Stimulated activated CD4-positive, alpha-beta T cell treated with anti-CD3 and anti-CD28 coated beads, Interleukin-2, amount 100 ng/mL, for 4 hours (primary cell): ENCODE measurements at places on chromosomes 12 and 14.

DNA sequence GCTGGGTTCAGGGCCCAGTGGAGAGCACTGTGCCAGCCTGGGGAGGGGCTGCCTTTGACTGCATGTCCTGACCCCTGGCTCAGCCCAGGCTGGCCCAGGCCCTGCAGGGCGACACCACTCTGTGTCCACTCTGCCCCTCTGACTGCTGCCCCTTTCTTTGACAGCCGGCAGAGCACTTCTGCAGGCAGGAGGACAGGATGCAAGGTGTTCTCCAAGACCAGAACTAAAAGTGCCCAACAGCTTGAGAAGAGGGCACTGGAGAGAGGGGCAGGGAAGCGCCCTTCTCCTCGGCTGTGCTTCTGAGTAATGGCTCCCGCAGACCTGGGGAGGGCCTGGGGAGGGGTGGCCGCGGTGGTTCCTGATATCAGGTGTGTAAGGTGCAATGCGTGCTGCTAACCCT lies 72.7 kb downstream of the WDR20 start:
- DNase-seq, result no peak

- DNase-seq, result no peak
Measured at GRCh38 chr14:89435892-89436656, 19.0 kb upstream of the FOXN3 start.

GRCh38 chr14:65228436-65228835 lies 126.1 kb upstream of the MAX start:
- no peak for DNase-seq

- DNase-seq, result no peak
Measured at GRCh38 chr12:76878099-76878898, 520 bp downstream of the CSRP2 start.

GRCh38 chr12:54759751-54760150 lies 94.6 kb upstream of the MUCL1 start:
- no peak for DNase-seq

GRCh38 chr12:40049268-40049667 lies 56.6 kb downstream of the SLC2A13 start:
- no peak for DNase-seq

DNA sequence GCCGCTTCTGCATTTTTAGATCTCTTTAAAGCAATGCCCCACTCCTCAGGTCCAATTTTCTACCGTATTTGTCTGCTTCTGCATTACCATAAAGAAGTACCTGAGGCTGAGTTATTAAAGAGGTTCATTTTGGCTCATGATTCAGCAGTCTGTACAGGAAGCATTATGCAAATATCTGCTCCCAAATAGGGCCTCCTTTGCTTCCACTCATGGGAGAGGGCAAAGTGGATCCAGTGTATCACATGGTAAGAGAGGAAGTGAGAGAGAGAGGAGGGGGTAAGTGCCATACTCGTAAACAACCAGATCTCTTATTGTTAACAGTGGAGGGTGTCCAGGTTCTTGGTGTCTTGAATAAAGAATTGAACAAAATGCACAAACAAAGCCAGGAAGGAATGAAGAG lies 316.1 kb upstream of the SEL1L start:
- no peak for DNase-seq

DNA sequence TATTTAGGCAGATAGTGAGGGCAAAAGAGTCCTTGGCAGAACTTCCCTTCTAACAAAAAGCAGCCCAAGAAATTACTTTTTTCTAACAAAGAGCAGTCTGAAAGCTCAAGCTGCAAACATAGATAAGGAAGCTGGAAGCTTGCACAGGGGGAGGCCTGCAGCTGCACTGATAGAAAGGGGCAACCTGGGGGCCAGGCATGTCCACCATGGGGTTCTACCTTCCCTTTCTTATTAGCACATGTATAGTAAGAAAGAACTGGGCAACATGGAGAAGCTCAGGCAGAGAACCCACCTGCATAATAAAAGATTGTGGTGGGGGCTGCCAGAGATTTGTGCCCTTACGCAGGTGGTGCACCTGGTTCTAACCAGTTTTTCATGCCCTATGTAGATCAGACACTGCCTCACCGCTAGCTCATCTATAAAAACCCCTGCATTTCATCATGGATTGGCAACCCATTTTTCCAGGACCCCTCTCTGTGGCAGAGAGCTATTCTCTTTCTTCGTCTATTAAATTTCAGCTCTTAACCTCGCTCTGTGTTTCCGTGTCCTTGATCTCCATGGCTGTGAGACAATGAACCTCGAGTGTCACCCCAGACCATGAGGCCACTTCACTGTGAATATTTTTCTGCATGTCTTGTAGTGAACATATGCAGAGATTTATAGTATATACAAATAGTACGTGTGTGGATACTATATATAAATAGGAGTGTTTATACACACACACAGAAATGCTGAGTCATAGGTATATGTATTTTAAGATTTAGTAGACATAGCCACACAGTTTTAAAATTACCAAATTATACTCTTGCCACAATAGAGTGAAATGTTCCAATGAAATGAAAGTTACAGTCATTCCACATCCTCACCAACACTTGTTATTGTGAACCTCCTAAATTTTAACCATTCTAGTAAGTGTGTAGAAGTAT lies 53.0 kb downstream of the PEX5 start:
- DNase-seq, result no peak

GRCh38 chr12:11686120-11686519 lies 36.6 kb downstream of the ETV6 start:
- no peak for DNase-seq

GRCh38 chr12:119938049-119938667 lies 50.9 kb upstream of the BICDL1 start:
- DNase-seq, result peak; percentile 54

GRCh38 chr12:57240926-57241401 lies 10.0 kb downstream of the STAC3 start:
- DNase-seq, result no peak

DNA sequence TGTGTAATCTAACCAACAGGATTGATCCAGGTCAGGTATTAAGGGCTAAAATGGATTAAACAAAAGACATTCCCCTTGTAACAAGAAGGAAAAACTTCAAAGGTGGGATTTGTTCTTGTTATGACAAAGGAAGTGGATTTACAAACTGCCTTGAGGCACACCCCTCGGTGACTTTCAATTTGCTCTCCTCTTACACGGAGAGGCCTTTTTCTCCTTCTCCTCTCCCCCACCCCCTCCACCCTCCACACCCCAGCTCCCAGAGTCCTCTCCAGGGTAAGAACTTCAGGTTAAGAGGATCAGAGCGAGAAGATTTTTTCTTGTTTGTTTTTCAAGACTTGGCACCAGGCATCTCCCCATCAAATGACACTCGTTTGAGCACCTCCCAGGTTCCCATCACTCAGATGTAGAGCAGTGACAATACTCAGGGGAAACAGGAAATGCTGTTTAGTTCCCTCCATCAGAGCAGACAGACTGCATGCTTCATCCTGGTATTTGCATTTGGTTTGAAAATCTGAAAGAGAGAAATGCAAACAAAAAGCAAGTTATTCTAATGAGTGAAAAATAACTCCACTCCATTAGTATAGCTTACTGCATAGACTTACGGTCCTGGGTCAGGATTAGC lies 77.6 kb upstream of the TMEM260 start:
- DNase-seq, result no peak
